NCI-H1105 (cell line): ENCODE measurements at places on chromosomes 1 and 21.

DNA sequence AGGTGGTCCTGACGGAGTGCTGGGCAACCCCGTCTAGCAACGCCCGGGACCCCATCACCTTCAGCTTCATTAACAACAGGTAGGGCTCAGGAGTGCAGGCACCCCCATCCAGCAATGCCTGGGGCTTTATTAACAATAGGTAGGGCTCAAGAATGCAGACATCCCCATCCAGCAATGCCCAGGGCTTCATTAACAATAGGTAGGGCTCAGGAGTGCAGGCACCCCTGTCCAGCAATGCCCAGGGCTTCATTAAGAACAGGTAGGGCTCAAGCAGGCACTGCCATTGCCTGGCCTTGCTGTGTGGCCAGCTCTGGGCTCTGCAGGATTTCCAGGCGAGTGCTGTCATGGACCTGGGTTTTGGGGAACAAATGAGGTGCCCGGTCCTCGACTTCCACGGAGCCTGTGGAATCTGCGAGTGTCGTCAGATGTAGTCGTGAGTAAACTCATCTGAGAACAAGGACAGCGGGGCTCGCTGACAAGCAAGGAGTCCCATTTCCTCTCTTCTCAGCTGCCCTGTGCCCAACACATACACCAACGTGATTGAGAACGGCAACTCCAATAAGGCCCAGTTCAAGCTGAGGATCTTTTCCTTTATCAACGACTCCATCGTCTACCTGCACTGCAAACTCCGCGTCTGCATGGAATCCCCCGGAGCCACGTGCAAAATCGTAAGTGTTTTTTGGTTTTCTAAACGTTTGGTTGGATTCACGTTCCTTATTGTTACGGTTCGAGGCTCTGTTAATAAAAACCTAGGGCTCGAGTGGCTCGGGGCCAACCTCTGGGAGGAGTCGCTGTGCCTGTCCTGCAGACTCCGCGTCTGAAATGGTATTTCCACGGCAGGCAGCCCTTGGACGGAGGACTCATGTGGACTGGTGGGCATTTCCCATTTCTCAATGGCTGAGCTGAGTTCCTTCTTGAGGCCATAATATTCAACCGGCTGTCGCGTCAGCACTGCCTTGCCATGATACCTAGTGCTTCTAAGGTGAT is 56.3 kb downstream of the UMODL1 start:
- DNase-seq, result no peak

DNA sequence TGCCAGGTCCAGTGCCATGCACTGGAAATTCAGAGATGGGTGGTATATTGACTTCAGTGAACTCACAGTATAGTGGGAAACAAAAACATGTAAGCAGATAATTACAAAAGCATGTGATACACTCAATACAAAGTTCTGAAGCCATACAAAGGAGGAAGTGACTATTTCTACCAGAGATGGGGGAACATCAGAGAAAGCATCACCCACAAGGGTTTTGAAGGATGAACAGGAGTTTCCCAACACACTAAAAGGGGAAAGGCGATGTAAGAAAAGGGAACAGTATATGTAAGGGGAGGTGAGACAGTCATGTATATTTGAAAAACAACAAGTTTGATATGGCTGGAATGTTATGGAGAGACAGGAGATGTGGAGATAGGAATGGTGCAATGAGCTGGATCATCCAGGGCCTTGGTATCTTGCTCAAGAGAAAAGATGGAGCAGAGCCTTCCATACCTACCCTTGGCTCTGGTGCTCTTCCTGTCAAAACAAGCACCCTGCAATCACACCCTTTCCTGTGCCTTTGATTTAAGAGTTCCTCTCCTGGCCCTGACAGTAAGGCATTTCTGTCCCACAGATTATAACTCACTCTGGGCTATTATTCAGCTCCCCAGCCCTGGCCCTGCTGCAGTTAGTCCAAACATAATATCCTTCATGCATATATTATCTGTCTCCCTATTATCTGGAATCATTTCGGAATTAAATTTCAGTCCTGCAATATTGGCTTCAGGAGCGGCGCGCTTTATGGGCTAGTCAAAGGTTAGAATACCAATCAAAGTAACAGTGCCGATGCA is 60.5 kb downstream of the DMAP1 start:
- DNase-seq, result no peak

DNA sequence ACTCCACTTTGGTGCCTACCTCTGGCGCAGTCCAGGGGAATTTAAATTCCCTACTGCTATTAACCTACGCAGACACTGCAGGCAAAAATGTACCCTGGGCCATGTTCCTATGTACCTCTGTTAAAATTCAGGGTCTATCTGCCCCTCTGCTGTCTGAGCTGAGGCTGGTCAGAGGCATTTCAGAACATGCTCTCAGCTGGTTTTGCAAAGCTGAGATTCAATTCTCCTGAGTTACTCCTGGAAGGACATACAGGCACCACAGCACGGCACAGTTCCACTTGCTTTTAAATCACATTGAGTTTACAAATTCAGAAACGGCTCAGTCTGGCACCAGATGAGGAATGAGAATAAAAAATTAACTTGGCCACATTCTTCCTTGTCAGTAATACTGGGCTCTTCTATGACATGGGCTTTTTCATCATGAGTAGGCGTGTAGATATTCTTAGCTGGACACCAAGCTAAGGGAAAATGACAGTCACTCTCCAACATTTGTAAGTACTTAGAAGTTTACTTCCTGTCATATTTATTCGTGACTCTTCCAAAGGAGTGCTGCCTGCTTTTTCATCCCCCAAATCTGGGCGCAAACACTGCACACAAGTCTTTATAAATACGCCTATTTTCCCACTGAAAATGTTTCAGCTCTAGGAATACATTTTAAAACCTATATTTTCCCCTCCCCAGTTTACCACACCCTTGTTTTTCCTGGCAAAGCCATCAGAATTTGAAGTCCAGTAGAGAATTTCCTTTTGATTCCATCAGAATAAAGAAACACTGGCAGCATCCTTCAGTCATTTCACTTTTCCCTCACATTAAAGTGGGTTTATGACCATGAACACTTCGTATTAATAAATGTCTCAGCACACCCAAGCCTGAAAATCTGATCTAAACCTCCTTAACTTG is 1.9 kb downstream of the C1orf198 start:
- DNase-seq, result no peak

DNA sequence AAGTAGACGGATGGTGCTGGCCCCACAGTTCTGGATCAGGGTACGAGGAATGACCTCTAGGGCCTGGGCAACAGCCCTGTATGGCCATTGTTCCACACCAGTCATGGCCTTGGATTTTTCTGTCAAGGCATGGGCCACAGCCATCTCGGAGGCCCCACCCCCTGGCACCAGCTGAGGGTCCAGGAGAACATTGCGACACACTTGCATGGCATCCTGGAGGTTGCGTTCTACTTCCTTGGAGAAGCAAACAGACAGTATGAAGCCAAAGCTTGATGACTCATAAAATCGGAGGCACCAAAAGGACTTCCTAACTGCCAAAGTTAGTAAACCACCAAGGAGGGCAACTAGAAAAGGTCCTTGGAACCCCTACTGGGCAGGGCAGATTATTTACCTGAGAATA is 11.9 kb upstream of the VHLL start:
- DNase-seq, result no peak

DNA sequence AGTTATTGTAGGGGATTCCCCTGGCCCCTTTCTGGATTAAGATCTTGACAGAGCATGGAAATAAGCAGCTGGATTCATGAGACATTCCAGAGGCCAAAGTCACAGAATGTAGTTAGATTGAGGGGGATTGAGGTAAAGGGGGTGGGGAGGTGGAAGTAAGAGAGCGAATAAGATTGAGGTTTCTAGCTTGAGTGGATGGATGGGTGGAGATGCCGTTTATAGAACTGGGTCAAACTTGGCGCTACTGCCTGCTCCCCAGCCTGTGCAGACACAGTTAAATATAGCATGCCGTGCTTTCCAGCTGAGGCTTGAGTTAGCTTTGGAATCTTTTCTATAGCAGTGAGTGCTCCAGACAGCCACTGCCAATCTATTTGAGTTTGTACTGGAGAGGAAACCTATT is 85.7 kb downstream of the DYRK1A start:
- DNase-seq, result no peak

- DNase-seq, result no peak
These were observed 122.8 kb upstream of the IVNS1ABP start for GRCh38 chr1:185439727-185440415.

GRCh38 chr1:84060781-84061180 is 61.8 kb upstream of the TTLL7 start:
- no peak for DNase-seq

DNA sequence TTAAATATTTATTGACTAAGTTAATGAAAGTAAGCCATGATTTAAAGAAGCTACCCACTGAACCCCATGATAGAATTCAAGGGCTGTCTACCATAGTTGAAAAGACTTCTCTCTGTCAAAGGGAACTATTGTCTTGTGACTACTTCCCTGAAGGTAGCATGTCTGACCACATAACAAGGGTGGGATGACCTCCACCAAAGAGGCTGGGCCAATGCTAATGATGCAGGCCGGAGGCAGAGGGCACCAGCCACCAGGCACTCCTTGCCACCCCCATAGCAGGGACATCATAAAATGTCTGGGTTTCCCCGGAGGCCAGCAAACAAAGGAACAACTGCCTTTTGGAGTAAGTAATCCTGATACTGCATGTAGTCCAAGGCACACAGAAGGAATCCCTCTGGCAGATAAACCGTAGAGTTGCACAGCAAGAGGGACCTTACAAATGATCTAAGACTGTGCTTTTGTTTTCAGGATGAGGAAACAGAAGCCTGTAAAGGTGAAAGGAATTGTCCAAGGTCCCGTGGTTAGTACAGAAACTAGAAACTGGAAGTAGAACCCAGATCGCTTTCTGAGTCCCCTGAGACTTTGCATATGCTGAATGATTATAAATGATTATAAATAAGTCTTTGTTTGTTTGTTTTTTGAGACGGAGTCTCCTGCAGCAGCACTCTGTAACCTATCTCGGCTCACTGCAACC is 33.5 kb upstream of the ITPKB start:
- no peak for DNase-seq

GRCh38 chr1:158117854-158118704 is 62.6 kb upstream of the CD1D start:
- DNase-seq, result no peak

GRCh38 chr1:156368889-156369684 is at the start of gene RHBG:
RHBG (plus strand) TSS chr1:156369211; CDS start chr1:156369250, 39 bp downstream.
- DNase-seq, result no peak

- peak; percentile 16 for DNase-seq
These were observed 853 bp upstream of the DOP1B start for GRCh38 chr21:36155603-36156338.

- DNase-seq, result no peak
These were observed 35.5 kb upstream of the SLC19A1 start for GRCh38 chr21:45577801-45578175.
